ENCODE measurements at places on chromosomes 4 and X. TPM values are rescaled to one million over a fixed set of nuclear protein-coding genes. Genes with fewer than 3 reads are reported as not detected.

DNA sequence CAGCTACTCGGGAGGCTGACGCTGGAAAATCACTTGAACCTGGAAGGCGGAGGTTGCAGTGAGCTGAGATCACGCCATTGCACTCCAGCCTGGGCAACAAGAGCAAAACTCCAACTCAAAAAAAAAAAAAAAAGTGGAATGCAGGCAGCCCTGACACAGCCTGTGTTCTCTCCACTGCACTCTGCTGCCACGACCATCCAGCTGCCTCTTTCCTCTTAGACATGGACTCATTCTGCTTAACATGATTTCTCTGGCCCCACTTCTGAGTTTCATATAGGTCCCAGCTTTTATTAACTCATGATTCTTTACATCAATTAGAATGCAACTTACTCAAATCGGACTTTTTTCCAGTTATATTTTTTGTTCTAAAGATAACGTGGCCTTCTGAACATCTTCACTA lies 29.6 kb downstream of the SLC10A6 start:
- no peak for DNase-seq

GRCh38 chr4:168076989-168077725 lies 15.2 kb upstream of the ANXA10 start:
- DNase-seq: peak; percentile 8

DNA sequence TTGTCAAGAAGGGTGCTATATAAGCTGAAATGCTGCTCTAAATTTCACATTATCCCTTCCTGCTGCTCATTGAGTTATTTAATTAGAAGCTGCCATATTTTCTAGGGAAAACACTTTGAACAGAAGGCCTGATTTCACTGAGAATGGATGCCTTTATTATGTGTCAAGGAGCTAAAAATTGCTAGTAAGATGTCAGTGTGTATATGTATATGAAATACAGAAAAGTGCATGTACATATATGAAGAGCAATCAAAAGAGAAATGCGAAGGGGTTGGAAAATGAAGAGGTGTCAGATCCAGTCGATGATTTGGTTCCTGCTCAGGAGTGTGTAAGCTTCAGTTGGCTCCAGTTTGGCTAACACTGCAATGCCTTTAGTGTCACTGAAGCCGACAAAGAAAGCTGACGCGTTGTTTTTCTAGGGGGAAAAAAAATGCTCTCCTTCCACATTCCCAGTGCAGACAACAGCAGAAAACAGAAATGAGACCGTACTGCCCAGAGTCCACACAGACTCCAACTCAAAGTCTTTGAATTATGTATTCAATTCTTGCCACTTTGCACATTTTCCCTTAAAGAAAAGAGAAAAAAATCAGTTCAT lies 154.2 kb downstream of the NHS start:
- DNase-seq: no peak

DNA sequence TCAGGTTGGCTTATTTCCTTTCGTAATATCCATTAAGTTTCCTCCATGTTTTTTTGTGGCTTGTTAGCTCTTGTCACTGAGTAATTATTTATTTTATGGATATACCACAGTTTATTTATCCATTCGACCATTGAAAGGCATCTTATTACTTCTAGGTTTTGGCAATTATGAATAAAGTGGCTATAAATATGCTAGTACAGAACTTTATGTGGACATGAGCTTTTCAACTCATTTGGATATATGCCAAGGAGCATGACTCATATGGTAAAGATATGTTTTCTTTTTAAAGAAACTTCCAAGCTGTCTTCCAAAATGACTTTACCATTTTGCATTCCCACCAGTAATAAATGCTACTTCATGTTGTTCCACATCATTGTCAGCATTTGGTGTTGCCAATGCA lies 803.6 kb downstream of the GLUD2 start:
- no peak for DNase-seq

GRCh38 chrX:39487166-39487968 lies 610.4 kb downstream of the BCOR start:
- no peak for DNase-seq

DNA sequence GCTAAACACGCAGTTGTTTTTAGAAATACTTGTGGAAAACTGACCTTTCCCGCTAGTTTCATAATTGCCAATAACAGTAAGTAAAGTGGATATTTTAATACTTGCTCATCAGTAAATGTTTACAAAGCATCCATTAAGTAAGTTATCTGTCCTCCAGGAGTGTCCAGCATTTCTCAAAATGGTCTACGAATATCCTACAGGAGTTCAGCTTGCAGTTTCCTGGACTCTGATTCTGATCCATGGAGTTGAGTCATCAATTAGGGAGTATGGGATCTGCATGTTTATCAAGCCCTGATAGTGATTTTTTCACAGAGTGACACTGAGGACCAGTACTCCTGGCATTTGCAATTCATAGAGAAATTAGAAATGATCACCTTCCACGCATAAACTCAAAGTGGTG lies 325.2 kb upstream of the AADAT start:
- DNase-seq: no peak

- no peak for DNase-seq
Measured at GRCh38 chr4:7810783-7811535, 128.7 kb downstream of the AFAP1 start.

DNA sequence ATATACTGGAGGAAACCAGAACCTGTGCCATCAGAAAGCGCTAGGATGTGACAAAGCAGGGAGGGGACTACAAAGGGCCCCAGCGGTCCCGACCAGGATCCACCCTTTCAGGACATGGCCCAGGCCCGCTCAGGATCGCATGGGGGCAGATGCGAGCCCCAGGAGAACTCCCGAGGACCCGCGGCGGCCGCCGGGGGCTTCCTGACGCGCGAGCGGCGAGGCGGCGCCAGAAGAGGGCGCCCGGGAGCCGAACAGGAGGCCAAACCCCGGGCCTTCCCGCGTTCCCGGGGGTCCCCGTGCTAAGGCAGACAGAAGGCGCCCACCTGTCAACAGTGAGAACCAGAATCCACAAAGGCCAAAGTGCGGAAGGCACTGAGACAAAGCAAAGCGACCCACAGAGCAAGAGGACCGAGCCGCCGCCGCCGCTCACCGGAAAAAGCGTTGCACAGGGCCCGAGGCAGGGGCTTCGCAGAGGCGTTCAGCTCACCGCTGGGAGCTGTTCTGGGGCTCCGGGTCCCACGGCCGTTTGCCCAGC lies 7.3 kb upstream of the OPN1LW start:
- DNase-seq: peak; percentile 94

GRCh38 chrX:115268421-115268820 lies 21.1 kb upstream of the LUZP4 start:
- DNase-seq: peak; percentile 26

GRCh38 chr4:107845681-107846080 lies 20.9 kb downstream of the SGMS2 start:
- DNase-seq: no peak

- DNase-seq: no peak
Measured at GRCh38 chr4:185110375-185110823, 32.7 kb upstream of the SLC25A4 start.

DNA sequence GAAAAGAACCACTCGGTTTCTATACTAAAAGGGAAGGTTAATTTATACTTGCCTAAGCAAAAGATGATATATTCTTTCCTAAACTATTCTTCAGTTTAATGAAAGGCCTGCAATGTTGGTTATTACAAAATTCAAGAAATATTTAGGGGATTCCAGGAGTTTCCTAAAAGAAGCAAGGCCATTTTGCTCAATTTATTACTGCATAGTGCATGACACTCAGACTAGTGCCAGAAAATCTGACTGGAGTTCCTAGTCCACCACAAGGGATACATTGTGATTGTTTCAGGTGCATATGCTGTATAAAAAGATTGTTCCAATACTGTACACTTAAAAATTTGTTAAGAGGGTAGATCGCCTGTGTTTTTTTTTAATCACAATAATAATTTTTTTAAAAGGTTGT lies 78.7 kb downstream of the CAPN6 start:
- no peak for DNase-seq

The COL4A5 gene
- 56.6 TPM for total RNA-seq

The TXK gene
- total RNA-seq: not detected

The FAM149A gene
- total RNA-seq: 13.9 TPM

The MGAT4D gene
- not detected for total RNA-seq

The STK26 gene
- 240 TPM for total RNA-seq

Measured in H7 (cell line).